ENCODE measurements at places on chromosomes 5 and 9. TPM values are rescaled to one million over a fixed set of nuclear protein-coding genes. Genes with fewer than 3 reads are reported as not detected.

Gene CNTNAP3B
- 9.7 TPM for polyA plus RNA-seq

Gene THBS4
- 6.3 TPM for polyA plus RNA-seq

Gene ADAMTS6
- 0.58 TPM for polyA plus RNA-seq

Gene SPATA31E1
- not detected for polyA plus RNA-seq
